ENCODE measurements at places on chromosomes 2 and 18. TPM values are rescaled to one million over a fixed set of nuclear protein-coding genes. Genes with fewer than 3 reads are reported as not detected.

PRKAG3 gene
- not detected for polyA plus RNA-seq

RGPD3 gene
- polyA plus RNA-seq, result 0.74 TPM

CASP10 gene
- polyA plus RNA-seq, result not detected

TUBB6 gene
- 6.7 TPM for polyA plus RNA-seq

MOGAT1 gene
- polyA plus RNA-seq, result not detected

DYNAP gene
- polyA plus RNA-seq, result not detected

ABCG8 gene
- not detected for polyA plus RNA-seq

FECH gene
- polyA plus RNA-seq, result 17.1 TPM

SLC16A14 gene
- polyA plus RNA-seq, result 125 TPM

SNRPD1 gene
- 51.1 TPM for polyA plus RNA-seq

CCDC102B gene
- 8.7 TPM for polyA plus RNA-seq
